NCI-H1092 treated with DMSO at 0.1 percent for 48 hours (cell line): ENCODE measurements at places on chromosomes 12 and 14.

DNA sequence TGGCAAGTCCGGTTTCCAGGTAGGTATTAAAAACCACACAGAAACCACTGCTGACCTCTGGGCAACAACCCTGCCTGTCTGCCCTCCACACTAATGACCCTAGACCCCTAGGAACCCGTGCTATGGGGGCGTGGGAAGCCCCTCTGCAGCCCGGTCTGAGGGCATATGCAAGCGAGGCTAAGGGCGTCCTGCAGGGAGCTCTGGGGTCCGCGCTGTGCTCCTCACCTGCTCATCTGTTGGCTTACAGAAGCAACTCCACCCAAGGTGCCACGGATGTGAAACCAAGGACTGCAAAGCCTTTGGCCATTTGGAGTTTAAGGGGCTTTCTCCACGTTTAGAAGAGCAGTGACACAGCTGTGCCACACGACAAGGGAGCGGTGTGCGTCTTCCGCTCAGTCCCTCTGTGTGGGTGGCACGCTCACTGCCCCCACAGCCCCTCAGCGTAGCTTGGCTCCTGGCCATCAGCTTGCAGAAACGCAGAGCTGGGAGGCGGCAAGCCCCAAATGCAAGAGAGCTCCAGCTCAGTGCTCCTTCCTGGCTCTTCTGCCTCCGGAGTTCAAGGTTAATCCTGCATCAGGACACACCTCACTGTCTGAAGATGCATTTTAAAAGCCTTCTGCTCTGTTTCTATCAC is 18.4 kb downstream of the AMN start:
- DNase-seq, result no peak

- no peak for DNase-seq
Measured at GRCh38 chr12:49027846-49028555, 9.4 kb upstream of the PRKAG1 start.

DNA sequence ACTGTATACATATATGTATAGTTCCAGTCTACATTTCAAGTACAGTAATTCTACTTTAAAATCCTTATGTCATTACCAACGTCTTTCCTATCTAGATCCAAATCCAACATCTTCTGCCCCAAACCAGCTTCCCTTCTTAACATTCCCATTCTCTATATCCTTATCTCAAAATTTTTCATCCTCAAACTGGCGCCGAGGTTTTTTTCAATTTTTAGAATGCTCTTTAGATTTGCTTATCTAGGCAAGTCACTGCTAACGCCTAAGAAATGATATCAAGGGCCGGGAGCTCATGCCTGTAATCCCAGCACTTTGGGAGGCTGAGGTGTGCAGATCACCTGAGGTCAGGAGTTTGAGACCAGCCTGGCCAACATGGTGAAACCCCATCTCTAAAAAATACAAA is 48.3 kb downstream of the RIMKLB start:
- no peak for DNase-seq

DNA sequence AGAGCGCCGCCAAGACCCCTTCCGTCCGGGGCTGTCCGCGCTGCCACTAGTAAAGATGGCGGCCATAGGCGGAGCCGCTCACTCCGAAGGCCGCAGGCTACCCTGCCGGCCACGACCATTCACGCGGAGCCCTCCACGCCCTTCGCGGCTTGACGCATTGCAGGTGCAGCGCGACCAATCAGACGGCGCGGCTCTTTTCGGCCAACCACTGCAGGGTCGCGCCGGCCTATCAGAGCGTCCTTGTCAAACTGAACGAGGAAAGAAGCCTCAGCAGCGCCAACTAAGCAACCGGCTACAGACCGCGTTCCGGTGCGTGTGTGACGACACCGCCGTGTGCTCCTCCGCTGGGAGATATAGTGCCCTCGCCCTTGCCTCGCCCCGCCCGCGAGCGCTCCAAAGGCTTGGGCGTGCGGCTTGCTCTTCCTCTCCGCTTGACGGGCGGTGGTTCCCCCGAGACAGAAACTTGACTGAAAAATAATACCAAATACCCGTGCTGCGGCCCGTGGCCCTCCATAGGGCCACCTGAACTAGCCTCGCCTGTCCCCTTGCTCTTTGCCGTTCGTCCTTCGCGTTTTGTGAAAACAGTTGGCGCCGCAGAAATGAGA is 13.6 kb upstream of the CALM1 start:
- DNase-seq, result peak; percentile 99

DNA sequence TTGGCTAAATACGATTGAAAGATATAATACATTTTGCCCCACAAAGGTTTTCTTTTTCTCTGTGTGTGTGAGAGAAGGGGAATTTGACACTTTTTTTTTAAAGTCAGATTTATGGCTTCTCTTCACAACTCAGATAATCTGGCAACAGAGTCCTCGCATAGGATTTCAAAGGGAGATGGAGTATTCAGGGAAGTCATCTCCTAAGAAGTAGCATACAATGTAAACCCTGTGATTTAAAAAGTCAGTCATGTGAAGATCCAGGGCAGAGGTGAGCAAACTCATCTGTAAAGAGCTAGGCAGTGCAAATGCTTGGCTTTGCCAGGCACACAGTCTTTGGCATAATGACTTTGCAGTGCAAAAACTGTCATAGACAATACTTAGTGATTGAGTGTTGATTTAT is 1526.3 kb downstream of the AACS start:
- no peak for DNase-seq

DNA sequence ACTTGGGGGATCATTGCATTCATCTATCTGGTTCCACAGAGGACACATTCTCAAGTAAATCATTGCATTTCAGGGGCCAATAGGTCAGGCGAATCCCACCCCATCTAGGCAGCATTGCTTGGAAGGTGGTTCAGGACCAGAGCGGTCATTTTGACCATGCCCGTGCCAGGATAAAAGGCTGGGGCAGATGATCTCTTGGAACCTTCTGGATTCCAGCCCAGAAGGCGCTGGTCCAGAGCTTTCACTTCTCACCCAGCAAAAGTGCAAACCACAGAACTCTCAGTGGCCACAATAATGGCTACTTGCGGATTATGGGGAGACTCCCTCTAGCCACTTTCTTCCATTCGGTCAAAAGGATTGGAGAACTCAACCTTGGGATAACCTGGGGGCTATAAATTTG is 595 bp upstream of the KRT85 start:
- no peak for DNase-seq

GRCh38 chr12:114904254-114905003 is 220.5 kb upstream of the TBX3 start:
- DNase-seq, result no peak

GRCh38 chr12:26564391-26564790 is 268.6 kb downstream of the ITPR2 start:
- DNase-seq, result no peak

- no peak for DNase-seq
Measured at GRCh38 chr14:73943083-73943482, 6.8 kb downstream of the FAM161B start.

GRCh38 chr12:124739953-124740561 is 123.6 kb downstream of the SCARB1 start:
- no peak for DNase-seq

DNA sequence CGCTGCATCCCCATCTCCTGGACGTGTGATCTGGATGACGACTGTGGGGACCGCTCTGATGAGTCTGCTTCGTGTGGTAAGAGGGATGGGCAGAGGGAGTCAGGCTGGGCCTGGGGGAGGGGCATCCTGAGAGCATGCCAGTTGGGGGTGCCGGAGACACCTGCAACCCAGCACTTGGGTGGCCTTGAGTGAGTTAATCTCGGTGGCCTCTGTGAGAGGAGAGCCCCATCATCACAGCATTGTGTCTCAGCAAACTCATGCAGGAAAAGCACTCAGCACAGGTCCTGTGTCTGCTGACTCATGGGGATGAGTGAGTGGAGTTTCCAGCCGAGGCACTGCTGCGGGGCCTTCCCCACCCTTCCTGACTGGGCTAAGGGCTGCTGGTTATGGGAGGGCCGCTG is 19.6 kb upstream of the LRP1-AS start:
- no peak for DNase-seq

GRCh38 chr12:57844709-57845477 is 1.6 kb downstream of the CTDSP2 start:
- DNase-seq, result no peak

DNA sequence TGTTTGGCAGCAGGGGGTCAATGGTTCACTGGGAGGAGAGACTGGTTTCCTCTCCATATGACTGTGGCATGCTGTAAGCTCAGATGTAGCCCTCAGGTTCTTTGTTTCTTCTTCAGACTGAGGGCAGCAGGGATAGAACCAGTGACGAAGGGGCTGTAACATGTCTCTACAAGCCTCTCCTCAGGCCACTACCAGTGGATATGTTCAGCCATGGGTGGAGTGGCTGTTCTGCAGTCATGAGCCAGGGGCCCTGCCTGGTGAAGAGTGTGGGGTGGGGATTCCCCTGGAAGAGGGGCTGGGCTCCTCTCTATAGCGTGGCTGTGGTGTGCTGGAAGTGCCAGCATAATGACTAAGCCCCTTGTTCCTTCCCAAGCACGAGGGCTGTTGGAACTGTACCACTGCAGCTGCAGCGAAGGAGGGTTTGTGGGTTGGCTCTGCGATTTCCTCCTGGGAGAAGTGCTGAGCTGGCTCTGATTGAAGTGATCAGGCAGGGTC is 55.8 kb downstream of the CMAS start:
- no peak for DNase-seq

DNA sequence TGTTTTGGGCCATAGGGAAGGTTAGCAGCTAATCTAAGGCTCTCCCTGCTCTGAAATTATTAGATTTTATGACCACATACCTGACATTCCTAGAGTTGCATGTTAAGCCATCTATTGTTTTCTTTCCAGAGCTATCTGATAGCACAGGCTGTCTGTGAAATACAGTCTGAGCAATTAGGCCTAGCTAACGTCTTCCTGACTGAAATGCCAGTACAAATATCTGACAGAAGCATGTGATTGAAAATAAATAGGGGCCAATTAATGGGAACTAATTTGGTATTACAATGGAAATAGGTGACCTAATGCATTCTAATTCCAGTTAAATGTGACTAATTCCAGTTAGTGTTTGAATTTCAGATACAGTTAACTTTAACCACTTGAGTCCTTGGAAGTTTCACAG is 115.2 kb downstream of the C12orf75 start:
- DNase-seq, result no peak

DNA sequence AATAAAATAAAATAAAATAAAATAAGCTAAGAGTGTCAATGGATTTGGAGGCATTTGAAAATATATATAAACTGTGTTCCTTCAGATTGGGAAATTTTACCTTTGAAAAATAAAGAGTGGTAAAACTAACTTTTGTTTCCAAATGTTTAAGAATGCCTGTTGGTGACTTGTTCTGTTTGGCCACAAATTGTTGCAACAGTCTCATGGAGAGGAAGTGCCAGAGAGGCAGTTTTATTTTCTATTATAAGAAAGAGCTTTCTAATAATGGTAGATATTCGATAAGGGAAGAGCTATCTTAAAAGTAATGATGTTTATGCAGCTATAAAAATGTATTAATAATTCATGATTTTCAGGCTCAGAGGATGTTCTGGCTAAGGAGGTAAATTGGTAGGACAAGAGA is 68.8 kb upstream of the MDGA2 start:
- no peak for DNase-seq

- DNase-seq, result peak; percentile 40
Measured at GRCh38 chr14:102593061-102593824, 794 bp downstream of the RCOR1 start.

- DNase-seq, result no peak
Measured at GRCh38 chr14:88045705-88046104, 40.8 kb downstream of the GPR65 start.

DNA sequence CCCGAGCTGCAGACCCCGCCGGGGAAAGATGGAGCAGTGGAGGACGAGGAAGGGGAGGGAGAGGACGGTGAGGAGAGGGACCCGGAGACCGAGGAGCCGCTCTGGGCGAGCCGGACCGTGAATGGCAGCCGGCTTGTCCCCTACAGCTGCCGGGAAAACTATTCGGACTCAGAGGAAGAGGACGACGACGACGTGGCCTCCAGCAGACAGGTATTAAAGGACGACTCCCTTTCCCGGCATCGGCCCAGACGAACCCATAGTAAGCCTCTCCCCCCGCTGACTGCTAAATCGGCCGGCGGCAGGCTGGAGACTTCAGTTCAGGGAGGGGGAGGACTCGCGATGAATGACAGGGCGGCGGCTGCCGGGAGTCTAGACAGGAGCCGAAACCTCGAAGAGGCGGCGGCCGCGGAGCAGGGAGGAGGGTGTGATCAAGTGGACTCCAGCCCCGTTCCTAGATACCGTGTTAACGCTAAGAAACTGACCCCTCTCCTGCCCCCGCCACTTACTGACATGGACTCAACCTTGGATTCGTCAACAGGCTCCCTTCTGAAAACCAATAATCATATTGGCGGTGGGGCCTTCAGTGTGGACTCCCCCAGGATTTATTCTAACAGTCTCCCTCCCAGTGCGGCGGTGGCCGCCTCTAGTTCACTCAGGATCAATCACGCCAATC is 962 bp downstream of the LEMD3 start:
- DNase-seq, result peak; percentile 15

DNA sequence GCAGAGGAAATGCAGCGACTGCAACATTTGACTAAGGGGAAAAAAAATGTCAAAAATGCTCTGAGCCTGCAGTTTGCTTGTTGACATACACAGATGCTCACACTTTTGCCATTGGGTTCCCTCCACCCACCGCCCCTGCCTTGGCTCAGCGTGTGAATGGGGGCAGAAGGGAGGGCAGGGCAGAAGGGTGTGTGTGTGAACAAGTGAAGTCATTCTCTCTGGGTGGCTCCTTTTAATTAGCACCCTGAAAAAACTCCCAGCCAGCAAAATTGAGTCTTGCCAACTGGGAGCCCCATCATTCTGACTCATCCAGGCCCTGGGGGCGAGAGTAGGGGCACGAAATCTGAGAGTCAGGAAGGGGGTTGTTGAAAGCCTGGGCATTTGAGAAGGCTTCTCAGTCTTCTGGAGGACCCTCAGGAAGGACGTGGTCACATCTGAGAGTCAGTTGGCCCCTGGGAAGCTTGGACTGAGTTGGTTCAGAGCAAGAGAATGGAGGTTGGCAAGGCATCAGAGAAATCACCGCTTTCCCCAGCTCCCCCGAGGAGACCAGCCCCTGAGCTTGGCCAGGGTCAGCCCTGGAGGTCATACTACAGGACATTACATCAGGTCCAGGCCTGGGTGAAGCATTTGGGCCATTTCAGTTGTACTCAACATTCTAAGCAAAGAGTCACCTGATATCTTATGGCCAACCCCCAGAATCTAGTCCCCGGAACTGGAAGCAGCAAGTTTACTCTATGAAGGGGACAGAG is 22.7 kb upstream of the KRT78 start:
- DNase-seq, result no peak

DNA sequence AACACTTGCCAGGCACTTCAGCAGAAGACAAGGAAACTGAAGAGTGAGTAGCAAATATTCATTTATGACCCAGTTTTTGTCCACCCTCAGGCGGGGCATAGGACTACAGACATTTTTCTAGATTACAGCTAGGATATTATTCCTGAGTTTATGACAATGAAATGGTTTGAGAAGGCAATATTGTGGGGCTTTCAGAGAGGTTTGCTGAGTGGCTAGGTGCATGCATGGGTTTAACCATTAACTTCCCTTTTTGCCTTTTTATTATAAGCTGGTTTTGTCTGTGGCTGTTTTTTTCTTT is 104.0 kb upstream of the BCAT1 start:
- DNase-seq, result no peak

DNA sequence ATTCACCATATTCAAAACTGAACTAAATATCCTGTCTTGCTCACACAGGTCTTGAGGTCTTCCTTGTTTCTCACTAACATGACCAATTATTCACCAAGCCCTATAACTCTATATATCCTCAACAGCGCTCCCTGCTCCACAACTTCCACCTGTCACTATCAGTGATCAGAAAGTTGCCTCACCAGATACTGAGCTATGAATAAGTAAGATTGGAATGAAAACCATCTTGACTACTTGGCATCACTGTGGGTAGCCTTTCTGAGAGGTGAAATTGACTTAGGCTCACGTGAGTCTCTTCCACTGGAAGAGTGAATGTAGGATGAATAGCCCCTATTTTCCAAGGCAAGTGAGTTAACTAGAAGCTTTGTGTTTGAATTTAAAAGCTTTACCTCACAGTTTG is 167.1 kb downstream of the PIK3C2G start:
- no peak for DNase-seq
